Dorsolateral prefrontal cortex (tissue), 122 donors: ENCODE measurements at places on chromosomes 12 and 14. TPM values are rescaled to one million over a fixed set of nuclear protein-coding genes. Genes with fewer than 3 reads are reported as not detected.

DNA sequence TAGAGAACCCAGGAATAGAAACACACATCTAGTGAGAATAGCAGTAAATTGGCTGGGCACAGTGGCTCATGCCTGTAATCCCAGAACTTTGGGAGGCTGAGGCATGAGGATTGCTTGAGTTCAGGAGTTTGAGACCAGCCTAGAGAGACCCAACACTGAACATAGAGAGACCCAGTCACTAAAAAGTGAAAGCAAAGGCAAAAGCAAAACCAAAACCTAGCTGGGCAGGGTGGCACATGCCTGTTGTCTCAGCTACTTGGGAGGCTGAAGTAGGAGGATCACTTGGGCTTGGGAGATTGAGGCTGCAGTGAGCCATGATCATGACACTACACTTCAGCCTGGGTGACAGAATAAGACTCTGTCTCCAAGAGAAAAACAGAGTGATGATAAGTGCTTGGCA, 37.5 kb upstream of the MIS18BP1 start:
- no peak for DNase-seq

- DNase-seq: no peak
Measured at GRCh38 chr14:64417055-64417770, 29.1 kb downstream of the MTHFD1 start.

DNA sequence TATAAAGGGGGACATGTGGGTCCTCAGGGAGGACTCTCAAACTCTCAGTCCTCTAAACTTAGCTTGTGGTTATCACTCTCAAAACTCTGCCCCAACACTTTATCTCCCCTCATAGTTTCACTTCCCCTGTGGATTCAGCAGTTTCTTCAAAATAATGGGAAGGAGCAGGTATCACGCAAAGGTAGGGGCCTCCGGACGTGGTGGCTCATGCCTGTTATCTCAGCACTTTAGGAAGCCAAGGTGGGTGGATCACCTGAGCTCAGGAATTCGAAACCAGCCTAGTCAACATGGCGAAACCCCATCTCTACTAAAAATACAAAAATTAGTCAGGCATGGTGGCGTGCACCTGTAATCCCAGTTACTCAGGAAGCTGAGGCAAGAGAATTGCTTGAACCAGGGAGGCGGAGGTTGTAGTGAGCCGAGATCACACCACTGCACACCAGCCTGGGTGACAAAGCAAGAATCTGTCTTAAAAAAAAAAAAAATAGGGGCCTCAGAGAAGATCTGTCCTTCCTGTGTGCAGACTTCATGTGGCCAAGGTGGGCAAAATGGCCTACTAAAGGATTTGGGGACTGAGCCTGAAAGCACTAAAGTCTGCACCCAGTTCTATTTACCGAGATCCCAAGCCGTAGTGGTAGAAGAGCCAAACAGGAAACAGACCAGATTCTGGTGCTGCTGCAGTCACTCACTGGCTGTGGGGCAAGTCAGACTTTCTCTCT, 6.4 kb downstream of the ITGB7 start:
- DNase-seq: no peak

DNA sequence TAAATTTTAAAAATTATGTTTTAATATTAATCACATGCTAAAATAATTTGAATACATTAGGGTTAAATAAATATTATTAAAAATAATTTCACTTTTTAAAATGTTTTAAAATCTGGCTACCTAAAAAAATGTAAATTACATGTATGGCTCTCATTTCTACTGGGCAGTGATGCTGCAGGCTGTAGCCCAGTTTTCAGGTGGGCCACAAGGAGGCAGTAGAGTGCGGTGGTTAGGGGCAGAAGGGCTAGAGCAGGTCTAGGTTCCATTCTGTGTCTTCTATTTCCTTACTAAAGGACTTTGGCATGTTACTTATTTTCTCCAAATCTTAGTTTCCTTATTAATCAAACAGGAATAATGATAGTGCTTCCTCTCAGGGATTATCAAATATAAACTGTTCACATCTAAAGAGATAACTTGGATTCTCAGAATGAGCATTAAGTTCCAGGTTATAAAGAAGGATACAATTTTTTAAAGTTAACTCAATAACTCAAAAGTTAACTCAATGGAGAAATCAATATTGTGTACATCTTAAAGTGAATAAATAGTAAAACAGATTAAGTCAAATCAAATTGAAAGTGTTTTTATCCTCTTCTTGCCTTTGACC, 54.9 kb upstream of the OVCH1 start:
- DNase-seq: peak; percentile 39

Gene DPF3
- total RNA-seq: 31.1 TPM

DNA sequence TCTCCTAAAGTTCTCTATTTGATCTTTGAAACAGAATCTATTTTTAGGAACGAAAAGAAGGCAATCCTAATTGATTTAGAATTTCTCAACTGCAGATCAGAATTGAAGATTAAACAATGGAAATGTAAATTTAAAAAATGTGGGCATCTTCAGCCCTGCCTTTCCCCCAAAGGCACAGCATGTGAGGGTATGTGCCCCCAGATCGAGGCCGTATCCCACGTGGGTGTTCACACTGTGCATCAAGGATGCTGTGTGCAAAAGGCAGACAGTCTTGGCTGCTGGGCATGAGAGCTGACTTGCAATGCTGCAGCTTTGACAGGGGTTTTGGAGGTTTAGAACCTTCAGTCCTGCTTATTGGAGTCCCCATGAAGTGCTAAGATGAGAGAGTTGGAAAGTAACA, 346.3 kb downstream of the VRK1 start:
- DNase-seq: no peak
